AG04450 (cell line): ENCODE measurements at places on chromosomes 4 and X. TPM values are rescaled to one million over a fixed set of nuclear protein-coding genes. Genes with fewer than 3 reads are reported as not detected.

Gene AGTR2
- polyA plus RNA-seq: not detected in 2 replicates

Gene AMTN
- not detected in 2 replicates for polyA plus RNA-seq

Gene FAM236D
- not detected in 2 replicates for polyA plus RNA-seq

Gene PABPC5
- 0.93 and 1.1 TPM in 2 replicates for polyA plus RNA-seq

Gene SATL1
- polyA plus RNA-seq: not detected in 2 replicates

Gene GSTCD
- polyA plus RNA-seq: 6.5 and 12.1 TPM in 2 replicates

Gene TCEAL3
- polyA plus RNA-seq: 23.0 and 28.1 TPM in 2 replicates

Gene JCHAIN
- 0.61 and 1.1 TPM in 2 replicates for polyA plus RNA-seq

Gene SPANXA2
- polyA plus RNA-seq: not detected in 2 replicates

Gene UNC5C
- polyA plus RNA-seq: 0.07 TPM in 2 replicates

Gene SLC6A14
- polyA plus RNA-seq: not detected in 2 replicates

GRCh38 chr4:77201343-77201742, 44.3 kb downstream of the CCNG2 start:
- DNase-seq: no peak

DNA sequence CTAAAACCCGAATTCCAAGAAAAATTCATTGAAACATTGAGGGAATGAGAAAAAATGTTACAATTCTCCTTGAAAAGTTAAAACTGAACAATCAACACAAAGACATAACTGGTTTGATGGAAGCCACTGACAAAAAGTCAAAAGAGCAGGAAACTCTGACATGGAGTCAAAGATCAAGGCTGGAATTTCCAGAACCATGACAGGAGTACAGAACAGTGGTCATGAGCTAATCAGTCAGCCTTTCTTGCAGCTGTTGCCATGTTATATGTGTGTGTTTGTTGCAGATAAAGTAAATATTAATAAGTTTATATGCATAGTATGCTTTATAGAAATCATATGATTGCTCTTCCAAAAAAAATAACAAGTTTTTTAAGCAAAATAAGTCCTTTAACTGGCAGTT, 184.7 kb upstream of the HCCS start:
- DNase-seq: no peak

GRCh38 chr4:71231129-71232055, 107.4 kb upstream of the SLC4A4 start:
- no peak for DNase-seq

GRCh38 chr4:41753942-41754341, 5.4 kb upstream of the PHOX2B start:
- no peak for DNase-seq

GRCh38 chr4:103397541-103397940, 199.4 kb upstream of the CENPE start:
- DNase-seq: no peak

DNA sequence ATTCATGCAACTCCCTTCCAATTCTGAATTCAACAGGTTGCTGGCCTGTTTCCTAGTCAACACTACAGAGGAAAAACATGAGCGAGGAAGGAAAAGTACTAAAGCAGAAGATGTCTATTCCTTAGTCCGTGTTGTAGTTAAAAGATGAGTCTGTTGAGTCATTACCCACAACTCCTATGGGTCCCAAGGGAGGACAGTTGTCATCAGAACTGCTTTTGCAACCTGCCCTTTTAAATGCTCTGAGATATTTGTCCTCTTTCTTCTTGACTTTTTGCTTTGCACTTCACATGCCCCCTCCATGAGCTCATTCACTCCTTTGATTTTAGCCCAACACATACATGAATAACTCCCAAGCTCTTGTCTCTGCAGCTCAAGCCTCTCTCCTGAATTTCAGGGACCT, 119.2 kb downstream of the CORIN start:
- DNase-seq: no peak

- DNase-seq: no peak
Measured at GRCh38 chr4:33302321-33302720, 2582.2 kb downstream of the PCDH7 start.

- DNase-seq: no peak
Measured at GRCh38 chr4:83830138-83830888, 294.4 kb downstream of the GPAT3 start.

- DNase-seq: no peak
Measured at GRCh38 chrX:123731258-123731986, 1.4 kb downstream of the THOC2 start.

- no peak for DNase-seq
Measured at GRCh38 chr4:141853091-141853764, 216.8 kb downstream of the IL15 start.

GRCh38 chr4:185479507-185479971, 8.0 kb upstream of the CCDC110 start:
- no peak for DNase-seq

DNA sequence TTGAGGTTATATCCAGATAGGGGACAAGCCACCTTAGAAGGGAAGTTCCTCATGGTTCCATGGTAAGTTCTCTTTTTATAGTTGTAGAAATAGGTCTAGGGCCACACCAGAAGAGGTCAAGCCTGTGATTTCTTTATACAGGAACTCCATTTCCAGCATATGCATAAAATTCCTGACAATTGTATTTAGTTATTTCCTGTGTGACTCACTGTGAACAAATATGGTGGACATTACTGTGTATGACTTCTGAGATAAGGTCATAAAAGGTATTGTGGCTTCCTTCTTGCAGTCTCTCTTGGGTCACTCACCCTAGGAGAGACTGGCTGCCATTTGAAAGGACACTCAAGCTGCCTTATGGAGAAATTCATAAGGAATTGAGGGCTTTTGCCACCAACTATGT, 2.2 kb upstream of the C4orf36 start:
- DNase-seq: no peak

DNA sequence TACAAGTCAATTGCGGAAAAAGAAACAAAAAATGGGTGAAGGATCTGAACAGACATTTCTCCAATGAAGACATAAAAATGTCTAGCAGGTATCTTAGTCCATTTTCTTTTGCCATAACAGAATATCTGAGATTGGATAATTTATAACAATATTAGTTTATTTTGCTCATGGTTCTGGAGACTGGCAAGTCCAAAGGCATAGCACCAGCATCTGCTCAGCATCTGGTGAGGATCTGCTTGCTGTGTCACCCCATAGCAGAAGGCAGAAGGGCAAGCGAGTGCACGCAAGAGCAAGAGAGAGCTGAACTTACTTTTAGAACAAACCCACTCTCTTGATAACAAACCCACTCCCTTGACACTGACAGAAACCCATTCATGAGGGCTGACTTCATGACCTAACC, 29.7 kb downstream of the GAB3 start:
- no peak for DNase-seq

DNA sequence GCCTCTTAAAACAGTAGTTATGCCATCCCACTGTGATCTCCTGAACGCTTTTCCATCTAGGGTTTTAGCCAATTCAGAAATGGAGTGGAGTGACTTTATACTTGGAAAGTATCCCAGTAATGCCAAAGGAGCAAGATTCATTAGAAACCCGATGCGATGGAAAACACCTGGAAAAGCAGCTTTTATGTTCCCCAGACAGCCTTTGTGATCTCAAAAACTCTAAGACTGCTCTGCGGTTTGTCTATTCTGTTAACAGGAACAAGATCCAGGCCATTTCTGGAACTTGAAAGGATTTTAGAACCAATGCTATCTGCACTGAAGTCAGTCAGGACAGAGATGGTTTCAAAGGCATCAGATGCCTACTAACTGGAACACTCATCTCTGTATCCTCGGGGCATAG, 145.1 kb downstream of the APBB2 start:
- DNase-seq: no peak

GRCh38 chr4:1176398-1177273, 4.3 kb upstream of the SPON2 start:
- DNase-seq: no peak

DNA sequence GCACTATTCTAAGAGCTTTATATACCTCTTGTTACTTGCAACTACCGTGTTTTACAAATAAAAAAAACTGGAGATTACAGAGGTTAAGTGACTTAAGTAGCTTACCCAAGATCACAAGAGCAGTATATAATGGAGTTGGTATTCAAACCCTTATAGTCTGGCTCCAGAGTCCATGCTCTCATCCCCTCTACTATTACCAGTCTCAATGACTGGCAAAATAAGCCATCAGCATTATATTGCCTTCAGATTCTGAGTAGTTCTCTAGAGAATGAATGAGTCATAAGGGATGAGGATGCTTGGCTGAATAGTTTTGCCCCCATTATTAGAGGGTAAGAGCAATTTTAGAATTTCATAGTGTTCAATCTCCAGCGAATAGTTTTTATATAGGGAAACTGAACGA, 170.1 kb upstream of the ATOH1 start:
- no peak for DNase-seq

DNA sequence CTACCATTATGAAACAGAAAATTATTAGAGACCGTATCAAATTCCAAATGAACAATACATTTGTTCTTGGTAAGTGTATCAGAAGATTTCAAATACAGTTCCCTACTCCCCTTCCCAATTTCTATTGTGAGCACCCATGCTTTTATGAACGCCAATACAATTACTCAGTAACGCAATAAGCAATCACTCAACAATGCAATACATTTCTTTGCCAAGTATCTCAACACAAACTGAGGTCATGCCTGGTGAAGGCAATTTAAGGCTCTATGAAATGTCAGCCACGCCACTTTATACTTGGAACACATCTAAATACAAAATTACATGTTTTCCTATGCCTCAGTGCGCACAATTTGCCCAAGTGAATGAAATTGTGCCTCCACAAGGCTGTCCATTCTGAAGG, 712 bp downstream of the PNPLA4 start:
- no peak for DNase-seq

GRCh38 chr4:8665406-8666360, 73.1 kb downstream of the CPZ start:
- DNase-seq: no peak

DNA sequence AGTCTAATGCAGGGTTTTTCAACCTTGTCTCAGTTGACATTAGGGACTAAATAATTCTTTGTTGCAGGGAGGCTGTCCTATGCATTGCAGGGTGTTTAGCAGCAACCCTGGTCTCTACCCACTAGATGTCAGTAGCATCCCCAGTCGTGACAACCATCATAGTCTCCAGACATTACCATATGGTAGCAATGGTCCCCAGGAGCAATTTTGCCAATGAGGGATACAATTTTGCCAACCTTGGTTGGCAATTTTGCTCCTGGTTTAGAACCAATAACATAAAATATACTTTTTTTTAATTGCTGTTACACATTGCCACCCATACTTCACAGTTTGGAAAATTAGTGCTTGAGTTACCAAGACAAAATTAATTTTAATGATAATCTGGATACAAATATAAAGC, 6.0 kb downstream of the EREG start:
- no peak for DNase-seq

- DNase-seq: no peak
Measured at GRCh38 chrX:10519278-10519677, 101.1 kb downstream of the MID1 start.

GRCh38 chrX:40199704-40200103, 101.9 kb upstream of the BCOR start:
- DNase-seq: no peak
